ENCODE measurements at places on chromosomes 2 and 18. TPM values are rescaled to one million over a fixed set of nuclear protein-coding genes. Genes with fewer than 3 reads are reported as not detected.

DNA sequence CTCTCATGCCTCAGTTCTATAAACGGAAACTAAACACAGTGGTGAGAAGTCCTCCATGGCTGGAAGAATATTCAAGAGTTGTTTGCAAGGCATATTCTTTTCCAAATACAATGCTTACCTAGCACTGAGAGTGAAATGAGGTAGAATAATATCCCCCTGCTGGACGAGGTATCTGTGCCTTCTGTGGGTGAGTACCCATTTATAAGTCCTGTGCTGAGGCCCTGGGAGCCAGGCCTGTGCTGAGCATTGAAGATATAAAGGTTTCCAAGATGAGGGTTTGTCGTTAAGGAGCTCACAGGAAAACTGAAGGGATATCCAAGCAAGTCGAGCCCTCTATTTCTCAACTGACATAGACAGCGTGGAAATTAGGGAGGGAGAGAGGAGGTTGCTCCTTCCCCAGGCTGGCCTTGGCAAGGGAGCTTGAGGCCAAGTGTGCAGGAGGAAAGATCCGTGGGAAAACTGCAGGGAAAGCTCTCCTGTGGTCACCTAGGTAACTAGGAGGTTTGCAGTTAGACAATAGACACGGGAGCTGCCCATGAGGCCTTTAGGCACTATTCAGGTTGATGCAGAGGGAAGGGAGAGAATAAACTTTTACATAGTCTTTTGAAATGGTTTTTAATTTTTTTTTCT, 17.6 kb downstream of the PTPRM start:
- no peak overlapping the region for H3K27ac ChIP-seq
- no peak for DNase-seq
- H3K27me3 ChIP-seq: no peaks in the 10 kb centered on the region
- no peaks in the 10 kb centered on the region for H3K36me3 ChIP-seq
- no peak overlapping the region for H3K4me3 ChIP-seq

GRCh38 chr2:105243961-105244360, 2.4 kb downstream of the GPR45 start:
- H3K36me3 ChIP-seq: no peaks in the 10 kb centered on the region
- H3K27ac ChIP-seq: no peak overlapping the region
- H3K27me3 ChIP-seq: 0 out of 2 replicates have a peak, but pooled peaks cover 6% of the 10 kb centered on the region
- DNase-seq: no peak

DNA sequence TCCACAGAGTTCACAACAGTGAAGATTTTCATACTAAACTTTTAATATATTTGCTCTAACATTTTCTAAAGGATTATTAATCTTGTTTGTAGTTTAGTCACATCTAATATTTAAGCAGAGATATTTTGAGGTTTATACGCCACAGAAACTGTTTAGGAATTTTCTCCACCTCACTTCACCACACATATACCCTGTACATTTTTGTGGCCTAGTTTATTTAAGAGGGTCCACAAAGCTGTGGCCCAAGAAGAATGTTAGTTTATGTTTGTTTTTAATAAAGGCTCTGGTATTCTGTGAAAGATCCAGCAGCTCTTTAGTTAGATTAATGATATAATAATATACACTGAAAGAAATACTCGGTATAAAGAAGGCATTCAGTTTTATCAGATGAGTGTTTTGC, 132.7 kb upstream of the TTC27 start:
- no peaks in the 10 kb centered on the region for H3K4me1 ChIP-seq
- no peaks in the 10 kb centered on the region for H3K27me3 ChIP-seq
- no peak overlapping the region for H3K4me3 ChIP-seq
- peaks cover 32% of the 10 kb centered on the region for H3K36me3 ChIP-seq
- no peak overlapping the region for H3K27ac ChIP-seq

Gene SDC1
- total RNA-seq: 128 TPM
